Nucleus accumbens (tissue), 56 donors: ENCODE measurements at places on chromosomes 6 and 20.
A peak's percentile ranks its signal among the peaks of the same experiment; 100 is the strongest.

GRCh38 chr6:103284835-103285234 is 1574.9 kb downstream of the HACE1 start:
- DNase-seq: no peak

- DNase-seq: no peak
Observed at GRCh38 chr6:75230484-75231325, 12.9 kb downstream of the COX7A2 start.

DNA sequence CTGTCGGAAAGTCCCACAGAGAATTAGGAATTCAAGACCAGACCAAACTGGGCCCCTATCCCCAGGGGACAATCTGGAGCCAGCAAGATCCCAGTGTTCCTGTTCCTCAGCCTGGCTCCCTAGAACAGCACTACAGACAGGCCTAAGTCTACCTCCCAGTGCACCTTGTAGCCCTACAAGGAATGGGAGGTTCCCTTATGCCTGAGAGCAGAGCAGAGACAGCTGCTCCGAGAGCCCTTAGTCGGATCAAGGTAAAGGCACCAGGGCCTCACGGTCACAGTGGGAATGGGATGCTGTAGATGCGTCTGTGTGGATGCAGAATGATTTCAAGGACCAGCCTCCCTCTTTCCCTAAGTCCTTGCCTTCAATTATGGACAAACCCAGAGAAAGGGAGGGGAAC is 204.5 kb upstream of the STXBP5 start:
- DNase-seq: no peak

- DNase-seq: no peak
Observed at GRCh38 chr20:23138682-23139081, 52.6 kb upstream of the CD93 start.

DNA sequence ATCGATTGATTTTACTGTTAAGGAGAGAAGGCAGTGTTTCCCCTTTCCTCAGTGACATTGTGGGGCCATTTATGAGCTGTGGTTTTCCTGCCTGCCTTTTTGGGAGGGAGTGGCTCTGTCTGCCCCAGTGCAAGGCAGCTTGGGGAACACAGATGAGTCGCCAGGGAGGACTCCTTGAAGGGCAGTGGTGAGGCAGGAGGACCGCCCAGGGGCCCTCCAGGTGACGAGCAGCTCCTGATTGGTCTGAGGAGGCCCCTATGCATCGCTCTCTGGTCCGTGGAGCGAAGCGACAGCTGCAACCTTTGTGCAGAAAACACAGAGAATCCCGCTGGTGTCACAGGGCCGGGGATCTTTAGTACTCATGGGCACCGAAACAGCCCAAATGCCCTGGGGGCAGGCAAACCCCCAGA is 100.3 kb downstream of the TMEM242 start:
- no peak for DNase-seq

- DNase-seq: no peak
Observed at GRCh38 chr6:80793411-80793810, 686.9 kb downstream of the BCKDHB start.

GRCh38 chr20:39155971-39156370 is 193.8 kb downstream of the DHX35 start:
- no peak for DNase-seq

DNA sequence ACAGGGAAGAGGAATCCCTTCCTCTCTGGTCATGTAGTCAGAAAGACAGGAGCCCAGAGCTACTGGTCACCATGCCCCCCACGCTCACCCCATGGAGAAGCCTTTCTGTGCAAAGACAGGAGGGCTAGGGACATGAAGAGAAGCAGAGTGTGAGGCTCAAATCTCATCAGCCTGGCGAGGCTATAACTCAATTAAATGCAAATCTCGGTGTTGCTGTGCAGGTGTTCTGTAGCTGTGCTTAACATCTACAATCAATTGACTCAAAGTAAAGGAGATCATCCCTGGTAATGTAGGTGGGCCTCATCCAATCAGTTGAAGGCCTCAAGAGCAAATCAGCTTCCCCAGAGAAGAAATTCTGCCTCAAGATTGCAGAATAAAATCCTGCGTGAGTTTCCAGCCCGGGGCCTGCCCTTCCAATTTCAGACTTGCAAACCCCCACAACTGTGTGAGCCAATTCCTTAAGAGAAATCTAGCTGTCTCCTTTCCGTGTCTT is 64.4 kb downstream of the CHMP4B start:
- no peak for DNase-seq

DNA sequence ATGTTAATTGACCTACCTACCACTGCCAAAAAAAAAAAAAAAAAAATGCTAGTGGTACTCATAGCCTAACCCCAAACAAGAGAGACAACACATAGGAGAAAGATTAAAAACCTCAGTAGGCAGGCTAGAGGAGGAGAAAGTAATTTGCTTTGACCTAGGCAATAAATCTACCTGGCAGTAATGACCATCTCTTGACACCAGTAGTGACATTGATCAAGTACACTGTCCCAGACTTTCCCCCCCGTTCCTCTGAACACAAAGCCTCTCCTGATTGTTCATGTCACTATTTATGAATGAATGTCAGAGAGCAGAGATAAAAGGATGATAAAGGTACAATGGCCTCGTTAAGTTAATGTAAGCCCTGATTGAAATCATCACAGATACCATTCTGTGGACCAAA is 746.8 kb downstream of the CBLN4 start:
- DNase-seq: no peak

GRCh38 chr6:15623276-15624116 is 39.3 kb downstream of the DTNBP1 start:
- DNase-seq: no peak

DNA sequence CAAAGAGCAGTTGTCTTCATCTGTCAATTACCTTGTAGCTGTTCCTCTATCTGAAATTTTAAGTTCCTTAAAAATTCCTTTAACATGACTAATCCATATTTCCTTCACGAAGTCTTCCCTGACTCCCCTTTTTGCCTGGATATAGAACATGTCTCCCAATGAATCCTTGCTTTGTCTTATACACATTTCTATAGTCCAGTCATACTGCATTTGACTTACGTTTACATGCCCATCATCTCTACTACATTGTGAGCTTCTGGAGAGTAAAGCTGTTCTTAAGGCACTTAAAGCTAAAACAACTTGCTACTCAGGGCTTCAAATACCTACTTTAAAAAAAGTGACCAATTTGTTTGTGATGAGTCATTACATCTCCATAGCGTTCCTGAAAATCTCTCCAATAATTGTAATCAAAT is 4.9 kb downstream of the REV3L start:
- no peak for DNase-seq

DNA sequence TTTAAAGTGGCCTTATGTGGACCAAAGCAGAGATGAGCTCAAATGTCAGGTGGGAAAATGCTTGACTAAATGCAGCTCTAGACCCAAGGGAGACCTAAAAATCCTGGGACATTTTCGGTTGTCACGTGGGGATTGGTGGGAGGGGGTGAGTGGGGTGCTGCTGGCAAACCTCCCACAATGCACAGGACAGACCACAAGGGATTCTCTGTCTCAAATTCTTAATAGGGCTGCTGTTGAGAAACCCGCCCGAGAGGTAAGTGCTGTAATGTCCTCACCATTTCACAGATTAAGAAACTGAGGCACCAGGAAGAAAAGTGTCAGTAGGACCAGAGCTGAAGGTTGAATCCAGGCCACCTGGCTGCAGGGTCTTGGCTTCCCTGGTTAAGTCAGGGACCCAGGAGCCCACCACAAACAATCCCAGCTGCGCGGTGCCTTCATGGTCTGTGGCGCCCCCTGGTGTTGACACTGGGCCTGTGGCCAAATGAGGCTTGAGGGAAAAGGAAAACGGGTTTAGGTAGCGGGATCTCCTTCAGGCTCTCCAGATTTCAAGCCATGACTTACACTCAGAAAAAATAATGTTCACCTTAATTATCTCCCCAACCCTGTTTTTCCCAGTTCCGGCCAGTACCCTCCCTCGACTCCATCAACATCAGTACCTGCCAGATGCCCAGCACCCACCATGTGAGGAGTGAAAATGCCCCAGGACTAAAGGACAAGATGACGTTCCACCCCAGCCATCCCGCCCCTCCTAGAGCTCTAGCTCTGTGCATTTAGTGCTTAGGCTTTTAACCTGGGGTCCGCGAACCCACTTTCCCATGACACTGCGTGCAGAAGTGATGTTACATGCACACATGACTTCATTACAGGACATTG is 7.2 kb downstream of the HLA-G start:
- DNase-seq: peak; percentile 17

DNA sequence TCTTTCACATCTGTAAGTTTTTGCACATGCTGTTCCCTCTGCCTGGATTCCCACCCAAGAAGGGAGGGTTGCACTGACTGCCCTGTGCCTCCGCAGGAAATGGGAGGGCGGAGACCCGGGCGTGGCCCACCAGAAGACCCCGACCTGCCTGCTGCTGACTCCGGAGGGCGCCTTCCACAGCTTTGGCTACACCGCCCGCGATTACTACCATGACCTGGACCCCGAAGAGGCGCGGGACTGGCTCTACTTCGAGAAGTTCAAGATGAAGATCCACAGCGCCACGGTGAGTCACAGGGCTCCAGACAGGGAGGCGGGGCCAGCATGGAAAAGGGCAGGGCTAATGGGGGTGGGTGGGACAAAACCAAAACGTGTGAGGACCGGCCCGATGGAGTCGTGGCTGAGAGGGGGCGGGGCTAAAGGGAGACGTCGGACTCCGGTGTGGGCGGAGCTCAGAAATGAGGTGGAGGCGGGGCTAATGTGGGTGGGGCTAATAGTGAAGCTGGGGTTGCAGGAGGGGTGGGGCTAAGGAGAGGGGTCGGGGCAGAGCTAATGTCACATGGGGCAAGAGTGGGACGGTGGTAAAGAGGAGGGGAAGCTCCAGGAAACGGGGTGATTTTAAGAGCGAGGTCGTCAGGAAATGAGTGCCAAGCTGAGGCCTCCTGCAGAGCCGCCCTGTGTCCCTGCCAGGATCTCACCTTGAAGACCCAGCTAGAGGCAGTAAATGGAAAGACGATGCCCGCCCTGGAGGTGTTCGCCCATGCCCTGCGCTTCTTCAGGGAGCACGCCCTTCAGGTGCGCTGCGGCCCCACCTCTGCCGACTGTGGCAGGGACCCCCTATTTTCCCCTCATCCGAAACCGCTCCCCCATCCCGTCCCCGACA is 12.6 kb downstream of the HSPA12B start:
- DNase-seq: peak; percentile 40

DNA sequence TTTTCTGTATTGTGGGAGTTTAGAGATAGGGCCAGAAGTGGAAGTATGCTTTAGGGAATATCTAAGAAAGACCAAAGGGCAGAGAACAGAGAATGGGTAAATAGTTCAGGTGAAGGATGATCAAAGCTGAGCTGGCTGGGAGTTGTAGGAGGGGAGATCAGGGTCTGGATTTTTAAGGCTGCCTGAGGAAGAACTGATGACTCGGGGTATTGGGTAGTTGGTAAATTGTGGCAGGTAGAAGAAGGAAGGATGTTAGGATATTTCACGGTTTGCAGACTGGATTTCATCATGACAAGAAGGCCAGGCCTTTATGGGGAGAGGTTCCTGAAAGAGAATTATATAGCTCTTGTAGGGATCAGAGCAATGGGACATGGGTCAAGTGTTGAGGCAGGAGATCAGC is 492.9 kb downstream of the UTRN start:
- no peak for DNase-seq

DNA sequence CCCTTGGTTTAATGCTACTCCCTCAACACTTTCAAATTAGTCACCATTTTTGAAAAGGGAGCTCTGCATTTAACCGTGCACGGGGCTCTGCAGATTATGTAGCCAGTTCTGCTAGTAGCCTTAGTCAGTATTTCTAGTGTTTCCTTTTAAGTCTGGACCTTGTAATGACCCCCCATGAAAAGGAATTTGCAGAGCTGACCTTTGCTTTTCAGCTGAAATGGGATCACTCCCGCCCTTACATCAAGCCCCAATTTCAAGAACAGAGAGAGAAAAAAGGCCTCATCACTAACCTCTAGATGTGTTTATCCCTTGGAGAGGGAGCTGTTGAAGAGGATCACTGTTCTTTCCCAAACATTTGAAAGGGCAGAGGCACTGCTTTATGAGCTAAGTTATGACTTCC is 490.7 kb upstream of the BTBD3 start:
- DNase-seq: no peak

DNA sequence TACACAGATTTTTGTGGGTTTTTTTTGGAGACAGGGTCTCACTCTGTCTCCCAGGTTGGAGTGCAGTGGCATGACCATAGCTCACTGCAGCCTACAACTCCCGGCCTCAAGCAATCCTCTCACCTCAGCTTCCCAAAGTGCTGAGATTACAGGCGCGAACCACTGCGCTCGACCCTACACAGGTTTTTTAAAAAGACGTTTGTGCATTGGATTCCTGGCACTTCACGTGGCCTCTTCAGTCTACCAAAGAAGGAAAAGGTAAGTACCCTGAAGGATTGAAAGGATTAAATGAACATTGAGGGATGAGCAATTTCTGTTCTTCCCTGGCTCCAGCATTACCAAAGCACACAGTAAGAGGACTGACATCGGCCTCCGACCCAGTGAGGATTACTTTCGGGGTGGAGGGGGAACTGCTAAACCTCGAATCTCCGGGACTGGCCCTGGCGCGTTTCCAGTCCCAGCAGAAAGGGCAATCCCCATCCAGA is 556 bp upstream of the YWHAB start:
- DNase-seq: no peak

DNA sequence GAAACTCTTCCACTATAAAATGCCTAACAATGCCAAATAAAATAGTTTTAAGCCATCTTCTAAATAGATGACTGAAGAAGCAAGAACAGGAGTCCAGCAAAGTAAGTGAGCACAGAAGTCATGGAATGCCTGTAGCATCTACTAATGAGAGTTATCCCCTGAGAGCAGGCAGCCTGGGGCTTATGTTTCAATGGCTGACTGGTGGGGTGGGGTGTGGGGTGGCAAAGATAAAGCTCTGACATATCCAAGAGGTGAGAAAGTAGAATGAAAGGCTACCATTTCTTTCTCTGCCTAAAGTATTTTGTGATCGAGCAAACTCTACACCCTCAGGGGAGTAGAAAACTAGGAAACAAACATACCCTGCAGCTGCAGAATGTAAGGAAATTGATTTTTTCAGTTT is 348.8 kb downstream of the TFAP2B start:
- no peak for DNase-seq

DNA sequence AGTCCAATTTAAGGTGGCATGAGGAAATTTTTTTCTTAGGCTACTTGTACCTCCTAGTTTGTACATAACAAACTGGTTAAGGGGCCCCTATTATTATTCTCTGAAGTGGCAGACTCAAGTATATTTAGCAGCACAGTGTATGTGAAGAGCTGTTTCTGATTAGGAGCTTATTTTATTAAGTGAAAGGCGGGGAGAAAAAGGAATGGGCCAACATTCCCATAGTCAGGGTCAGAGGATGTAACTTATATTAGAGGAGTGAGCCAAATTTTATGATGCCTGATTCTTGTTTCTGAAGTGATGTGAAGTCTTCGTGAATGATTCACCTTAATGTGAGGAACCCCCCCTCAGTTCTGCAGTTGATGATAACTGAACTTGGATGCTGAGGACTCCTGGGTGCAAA is 2.8 kb downstream of the HECA start:
- DNase-seq: no peak
